ENCODE measurements at places on chromosomes 5 and 9. TPM values are rescaled to one million over a fixed set of nuclear protein-coding genes. Genes with fewer than 3 reads are reported as not detected.
A peak's percentile ranks its signal among the peaks of the same experiment; 100 is the strongest.

ADCY2 gene
- 1.5 TPM for total RNA-seq

DNA sequence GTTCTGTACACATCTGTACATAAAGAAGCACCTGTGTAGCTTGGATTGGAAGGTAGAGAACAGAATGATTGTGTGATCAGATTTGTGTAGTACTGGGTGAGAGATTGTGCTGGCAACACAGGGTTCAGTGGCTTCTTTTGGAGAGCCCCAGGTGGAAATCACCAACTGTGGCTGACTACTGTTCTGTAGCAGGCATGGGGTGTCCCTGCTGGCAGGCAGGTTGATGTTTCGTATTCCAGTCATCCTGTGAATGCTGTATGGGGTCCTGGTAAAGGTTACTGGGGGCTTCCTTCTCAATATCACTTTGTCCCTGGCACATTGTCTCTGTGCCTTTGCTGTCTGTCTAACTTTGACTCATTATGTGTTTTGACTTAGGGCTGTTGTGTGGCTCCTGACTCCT is 5.3 kb downstream of the ASPN start:
- no peak for DNase-seq

CRHBP gene
- total RNA-seq: 108 TPM

GRCh38 chr9:22107202-22108045 is 98.3 kb upstream of the CDKN2B start:
- no peak for DNase-seq

GALNT12 gene
- total RNA-seq: 1.7 TPM

CDX1 gene
- total RNA-seq: 0.59 TPM

LCN6 gene
- total RNA-seq: not detected

PANK3 gene
- total RNA-seq: 103 TPM

SPATA31A3 gene
- not detected for total RNA-seq

- DNase-seq: no peak
Observed at GRCh38 chr9:73640971-73641370, 489.3 kb downstream of the ANXA1 start.

GRCh38 chr5:56735849-56736641 is 79.3 kb upstream of the MAP3K1 start:
- no peak for DNase-seq

GRCh38 chr5:68499987-68500386 is 284.4 kb downstream of the PIK3R1 start:
- DNase-seq: no peak

UBAP1 gene
- total RNA-seq: 32.5 TPM

DNA sequence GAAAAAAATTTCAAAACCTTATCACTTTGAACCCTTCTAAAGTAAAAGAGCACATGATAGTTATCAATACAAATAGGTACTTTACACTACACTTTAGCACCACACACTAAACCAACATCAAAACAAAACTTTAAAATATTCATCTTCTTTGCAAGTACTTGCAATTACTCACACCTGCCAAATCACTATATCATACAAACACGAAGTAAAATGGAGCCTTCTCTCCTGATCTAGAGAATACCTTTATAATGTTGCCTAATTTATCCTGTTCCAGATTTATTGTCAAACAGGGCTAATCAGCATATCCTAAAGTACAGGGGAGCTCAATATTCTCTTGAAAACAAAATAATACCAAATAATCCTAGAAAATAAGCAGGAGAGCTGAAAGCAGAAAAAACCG is 3.0 kb downstream of the RNF145 start:
- no peak for DNase-seq

DNA sequence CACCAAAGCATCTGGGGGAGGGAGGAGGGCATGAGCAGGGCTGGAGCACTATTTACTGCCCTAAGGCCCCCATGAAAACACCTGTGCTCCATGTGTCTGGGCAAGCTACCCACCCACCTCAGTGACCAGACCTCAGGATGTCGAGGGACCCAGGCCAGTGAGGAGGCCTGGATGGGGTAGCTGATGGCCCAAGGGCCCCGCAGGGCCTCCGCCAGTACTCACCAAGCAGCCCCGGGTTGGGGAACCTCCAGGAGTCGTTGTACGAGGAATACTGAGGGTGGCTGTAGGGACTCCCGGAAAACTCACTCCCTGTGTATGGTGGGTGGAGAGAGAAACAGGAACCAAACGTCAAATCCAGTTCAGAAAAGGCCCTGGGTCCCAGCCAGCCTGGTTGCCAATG is 187.4 kb downstream of the PAX5 start:
- DNase-seq: no peak

- no peak for DNase-seq
Observed at GRCh38 chr9:69542942-69543704, 129.0 kb downstream of the APBA1 start.

DNA sequence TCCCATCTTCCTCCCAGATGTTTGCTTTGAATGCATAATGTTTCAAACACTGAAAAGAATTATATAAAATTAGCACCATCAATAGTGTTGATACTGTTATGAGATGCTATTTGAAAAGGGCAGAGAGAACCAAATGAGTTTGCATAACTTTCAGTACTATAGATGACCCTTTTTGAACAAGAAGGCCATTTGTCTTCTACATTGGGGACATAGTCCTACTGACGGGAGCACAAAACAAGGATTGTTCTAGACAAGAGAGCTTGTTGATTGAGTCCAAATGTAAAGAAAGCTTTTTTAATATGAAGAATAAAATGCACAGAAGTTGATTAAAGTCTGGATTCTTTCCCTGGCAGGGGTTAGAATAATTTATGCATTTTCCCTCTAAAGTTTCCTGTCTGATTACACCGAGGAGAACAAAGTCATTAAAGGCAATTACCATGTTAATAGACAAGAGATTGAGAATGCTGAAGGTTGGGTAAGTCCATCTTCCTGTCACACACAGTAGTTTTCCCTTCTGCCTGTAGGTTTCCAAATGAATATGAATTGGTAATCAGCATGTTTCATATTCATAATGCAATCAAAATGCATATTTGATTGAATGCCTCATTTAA is 32.8 kb upstream of the ADCY2 start:
- no peak for DNase-seq

DNA sequence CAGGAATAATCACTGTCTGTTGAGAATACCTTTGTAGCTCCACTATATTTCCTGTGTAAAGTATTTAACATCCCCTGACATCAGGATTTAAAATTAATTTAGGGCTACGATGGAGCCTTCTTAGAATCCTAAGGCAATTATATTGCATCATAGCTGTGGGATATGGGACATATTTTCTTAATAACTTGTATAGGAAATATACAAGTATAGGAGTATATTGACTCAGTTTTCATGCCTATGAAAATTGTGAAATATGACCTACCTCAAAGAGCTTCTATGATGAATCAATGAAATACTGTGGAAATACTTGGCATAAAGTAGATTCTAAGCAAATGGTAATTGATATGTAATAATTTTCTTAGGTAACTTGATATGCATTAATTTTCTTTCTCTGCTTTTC is 221.0 kb upstream of the KLF4 start:
- no peak for DNase-seq

- DNase-seq: no peak
Observed at GRCh38 chr5:96402500-96402899, 30.5 kb downstream of the PCSK1 start.

GRCh38 chr5:103505581-103506305 is 56.8 kb downstream of the NUDT12 start:
- no peak for DNase-seq

ROR2 gene
- total RNA-seq: 3.5 TPM

PFN3 gene
- total RNA-seq: not detected

DNA sequence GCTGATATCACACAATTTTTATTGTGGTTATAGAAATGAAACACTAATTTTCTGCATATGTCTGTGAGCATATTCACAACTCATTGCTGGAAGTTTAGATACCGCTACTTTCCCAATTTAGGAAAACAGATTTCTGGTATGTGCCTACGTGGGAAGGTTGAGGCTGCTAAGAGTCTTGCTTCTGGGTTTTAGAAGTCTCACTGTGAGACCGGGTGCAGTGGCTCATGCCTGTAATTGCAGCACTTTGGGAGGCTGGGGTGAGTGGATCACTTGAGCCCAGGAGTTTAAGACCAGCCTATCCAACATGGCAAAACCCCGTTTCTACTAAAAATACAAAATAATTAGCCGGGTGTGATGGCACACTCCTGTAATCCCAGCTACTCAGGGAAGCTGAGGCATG is 39.6 kb downstream of the UBAP1 start:
- DNase-seq: no peak

SHOC1 gene
- not detected for total RNA-seq

CORO2A gene
- total RNA-seq: 5.5 TPM

DNA sequence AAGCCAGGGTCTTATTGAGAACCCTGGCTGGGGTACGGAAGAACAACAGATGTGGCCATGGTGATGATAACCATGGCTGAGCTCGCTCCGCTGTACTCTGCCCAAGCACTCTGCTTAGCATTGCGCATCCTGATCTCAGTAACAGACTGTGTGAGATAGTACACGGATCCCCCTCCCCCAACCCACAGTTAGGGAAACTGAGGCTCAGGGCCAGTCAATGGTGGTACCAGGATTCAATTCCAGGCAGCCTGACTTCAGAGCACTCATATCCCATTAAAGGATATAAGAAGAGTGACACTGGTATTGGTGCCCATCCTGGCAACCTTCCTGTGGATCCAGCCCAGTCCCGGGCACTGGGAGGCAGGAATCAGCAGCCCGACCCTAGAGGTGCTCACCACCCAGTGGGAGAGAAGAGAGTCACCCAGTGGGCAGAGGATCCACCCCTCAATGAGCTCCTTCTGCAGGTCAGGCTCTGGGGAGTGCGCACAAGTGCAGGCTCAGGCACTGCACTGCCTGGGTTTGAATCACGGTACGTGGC is 26.5 kb upstream of the KIF12 start:
- DNase-seq: no peak

DNA sequence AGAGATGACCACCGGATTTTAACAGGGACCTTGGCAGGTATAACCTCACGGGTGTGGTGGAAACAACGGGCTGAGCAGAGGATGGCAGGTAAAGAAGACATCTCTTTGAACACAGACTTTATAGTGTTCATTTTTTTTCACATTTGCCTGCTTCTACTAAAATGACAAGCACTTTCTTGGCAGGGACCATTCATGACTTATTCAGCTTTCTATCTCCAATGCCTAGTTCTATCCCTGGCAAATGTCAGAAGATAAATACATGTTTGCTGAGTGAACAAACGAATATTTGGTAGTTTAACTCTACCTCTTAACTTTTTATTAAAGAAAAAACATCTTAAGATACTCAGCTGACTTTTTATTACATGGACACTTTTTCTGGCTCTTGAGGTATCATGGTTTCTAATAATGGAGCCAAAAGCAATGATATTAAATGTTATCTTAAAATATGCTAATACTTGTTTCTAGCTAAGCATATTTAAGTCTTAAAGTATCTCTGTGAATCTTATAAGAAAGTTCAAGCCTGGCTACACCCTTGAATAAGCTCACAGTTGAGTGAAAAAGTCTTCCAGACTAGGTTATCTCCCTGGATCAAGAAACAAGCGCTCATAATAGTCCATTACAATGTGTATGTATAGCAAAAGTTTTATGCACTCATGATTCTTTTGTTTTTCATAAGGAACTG is 8.5 kb downstream of the ELL2 start:
- no peak for DNase-seq

SOHLH1 gene
- total RNA-seq: 0.18 TPM

GFI1B gene
- total RNA-seq: not detected

SOX30 gene
- total RNA-seq: 0.15 TPM

DNA sequence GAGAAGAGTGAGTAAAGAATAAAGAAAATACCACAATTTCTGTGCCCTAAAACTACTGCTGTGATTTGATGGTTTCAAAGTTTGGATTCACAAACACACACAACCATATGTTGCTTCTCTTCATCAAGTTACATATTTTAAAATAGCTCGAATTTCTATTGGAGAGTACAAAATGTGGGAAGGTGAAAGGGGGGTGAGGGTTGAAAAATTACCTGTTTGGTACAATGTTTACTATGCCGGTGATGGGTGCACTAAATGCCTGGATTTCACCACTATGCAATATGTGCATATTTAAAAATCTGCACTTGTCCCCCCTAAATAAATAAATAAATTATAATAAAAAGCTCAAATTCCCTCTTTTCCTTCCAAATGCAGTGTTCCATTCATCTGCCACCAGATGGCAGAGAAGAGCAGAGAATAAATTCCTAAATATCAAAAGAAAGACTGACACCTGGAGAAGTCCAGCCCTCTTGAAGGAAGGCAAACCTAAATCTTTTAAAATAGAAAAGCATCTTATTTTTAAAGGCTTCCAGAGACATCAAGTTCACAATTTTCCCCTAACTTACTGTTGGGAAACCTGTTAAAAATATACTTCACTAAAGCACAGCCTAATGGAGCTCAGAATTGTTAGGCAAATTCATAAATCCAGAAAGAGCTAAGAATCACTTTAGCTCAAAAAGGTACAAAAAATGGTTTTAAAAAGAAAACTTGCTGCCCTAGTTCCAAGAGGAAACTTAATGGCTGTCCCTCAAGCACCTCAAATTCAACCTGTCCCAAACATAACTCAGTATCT is 24.8 kb upstream of the HNRNPA0 start:
- no peak for DNase-seq

GRCh38 chr9:27586304-27586703 is 13.0 kb upstream of the C9orf72 start:
- DNase-seq: no peak

PHYHD1 gene
- total RNA-seq: 10.3 TPM

DNA sequence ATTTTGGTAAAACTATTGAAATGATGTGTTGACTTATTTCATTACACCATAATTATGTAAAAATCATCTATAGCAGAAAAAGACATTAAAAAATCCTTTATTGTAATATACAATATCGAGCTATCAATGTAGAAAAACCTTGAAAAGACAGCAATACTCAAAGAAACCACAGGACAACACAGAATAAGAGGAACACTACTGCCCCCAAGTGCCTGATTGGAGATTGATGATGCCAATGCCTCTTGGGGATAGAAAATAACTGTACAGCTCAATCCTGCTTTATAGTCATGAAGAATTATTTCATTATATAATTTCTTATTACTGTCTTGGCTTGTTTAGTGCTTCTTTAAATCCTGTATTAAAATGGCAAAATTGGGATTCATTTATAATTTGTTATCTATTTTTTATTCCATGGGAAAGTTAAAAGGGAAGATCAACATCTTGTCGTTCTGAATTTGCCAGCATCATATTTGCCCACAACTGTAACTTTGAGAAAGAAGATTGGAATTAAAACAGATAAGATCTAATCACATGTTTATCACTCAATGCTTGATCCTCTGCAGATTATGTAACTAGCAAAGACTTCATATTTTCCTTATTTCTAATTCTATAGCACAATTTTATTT is 337.5 kb downstream of the CDH9 start:
- DNase-seq: peak; percentile 60

S1PR3 gene
- total RNA-seq: 18.3 TPM

GRCh38 chr9:132538071-132538470 is 44.3 kb upstream of the BARHL1 start:
- no peak for DNase-seq

DNA sequence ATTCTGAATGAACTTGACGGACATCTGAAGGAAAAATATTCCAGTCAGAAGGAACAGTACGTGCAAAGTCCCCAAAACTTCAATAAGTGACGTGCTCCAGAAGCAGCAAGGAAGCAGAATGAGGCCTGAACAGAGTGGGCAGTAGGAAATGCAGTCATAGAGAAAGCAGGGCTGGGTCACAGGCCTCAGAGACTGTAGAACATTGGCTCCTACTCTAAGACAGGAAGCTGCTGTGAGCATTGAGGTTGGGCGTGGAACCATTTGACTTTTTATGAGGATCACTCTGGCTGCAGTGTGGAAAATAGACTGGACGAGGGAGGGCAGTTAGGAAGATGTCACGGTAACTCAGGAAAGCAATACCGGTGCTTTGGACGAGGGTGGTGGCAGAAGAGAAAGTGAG is 64.0 kb downstream of the DOCK8 start:
- DNase-seq: no peak
